Gastroesophageal sphincter (tissue), 4 donors: ENCODE measurements at places on chromosomes 5 and 9. TPM values are rescaled to one million over a fixed set of nuclear protein-coding genes. Genes with fewer than 3 reads are reported as not detected.

The CRAT gene
- 59.6 TPM for total RNA-seq

The NAA35 gene
- total RNA-seq, result 23.3 TPM

The PCDHGA10 gene
- 4.1 TPM for total RNA-seq

DNA sequence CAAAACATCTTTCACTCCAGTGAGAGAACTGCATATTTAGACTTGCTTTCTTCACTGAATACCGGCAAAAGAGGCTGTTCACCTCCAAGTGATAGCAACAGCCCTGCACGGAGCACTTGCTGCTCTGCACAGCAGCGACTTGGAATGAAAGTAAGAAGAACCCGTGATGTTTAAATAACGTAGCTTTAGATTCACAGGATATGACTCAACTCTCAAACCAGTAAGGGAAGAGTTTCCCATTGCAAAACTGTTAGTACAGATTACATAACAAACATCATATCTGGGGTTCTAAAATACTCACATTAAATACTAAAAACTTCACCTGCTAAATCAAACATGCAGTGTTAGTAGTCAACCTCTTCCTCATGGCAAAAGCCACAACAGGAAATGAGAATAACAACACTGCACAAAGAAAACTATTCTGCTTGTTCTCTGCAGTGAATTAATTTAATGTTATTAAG is 203.4 kb downstream of the MCTP1 start:
- peak; percentile 71 for ATAC-seq
- no peaks in the 10 kb centered on the region for H3K27me3 ChIP-seq
- H3K27ac ChIP-seq, result peak overlapping the region; percentile 42
- H3K4me1 ChIP-seq, result no peaks in the 10 kb centered on the region

The PCA3 gene
- 0.27 TPM for total RNA-seq

The NAIP gene
- 25.7 TPM for total RNA-seq

GRCh38 chr5:179367491-179367890 is 22.2 kb upstream of the ADAMTS2 start:
- H3K36me3 ChIP-seq, result no peaks in the 10 kb centered on the region
- H3K4me3 ChIP-seq, result no peak overlapping the region
- H3K4me1 ChIP-seq, result no peaks in the 10 kb centered on the region
- H3K27me3 ChIP-seq, result peaks cover 32% of the 10 kb centered on the region

GRCh38 chr9:76227156-76227555 is 167.1 kb downstream of the RFK start:
- no peak overlapping the region for H3K27ac ChIP-seq
- H3K27me3 ChIP-seq, result no peaks in the 10 kb centered on the region
- no peak overlapping the region for H3K4me3 ChIP-seq
- H3K36me3 ChIP-seq, result no peaks in the 10 kb centered on the region
- H3K4me1 ChIP-seq, result peaks cover 10% of the 10 kb centered on the region

GRCh38 chr5:53110156-53110555 is 599 bp upstream of the MOCS2 start:
- H3K36me3 ChIP-seq, result no peaks in the 10 kb centered on the region
- H3K4me3 ChIP-seq, result peak overlapping the region; percentile 90
